NCI-H1417 (cell line): ENCODE measurements at places on chromosomes 3 and 15.
A peak's percentile ranks its signal among the peaks of the same experiment; 100 is the strongest.

GRCh38 chr3:1079662-1080061 is 13.2 kb upstream of the CNTN6 start:
- DNase-seq, result no peak

- no peak for DNase-seq
Measured at GRCh38 chr3:162171970-162172369, 675.4 kb downstream of the OTOL1 start.

DNA sequence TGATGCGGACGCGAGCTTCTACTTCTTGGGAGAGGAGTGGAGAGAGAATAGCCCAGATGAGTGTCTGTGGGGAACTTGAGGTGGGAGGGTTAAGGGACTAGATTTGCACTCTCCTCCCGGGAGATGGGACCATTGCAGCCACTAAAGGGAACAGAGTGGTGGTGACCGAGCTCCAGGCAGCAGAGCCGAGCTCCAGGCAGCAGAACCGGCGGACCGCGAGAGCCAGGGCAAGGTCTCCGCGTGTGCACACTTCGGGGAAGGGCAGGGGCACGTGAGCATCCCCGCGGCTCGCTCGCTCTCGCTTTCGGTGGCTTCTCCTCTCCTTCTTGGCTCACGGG is 1.1 kb downstream of the IGDCC3 start:
- DNase-seq, result peak; percentile 67

GRCh38 chr3:51729042-51729633 is 22.3 kb downstream of the GRM2 start:
- no peak for DNase-seq

GRCh38 chr3:175713268-175713667 is 854.1 kb downstream of the NAALADL2 start:
- no peak for DNase-seq

GRCh38 chr15:58292751-58293175 is 139.0 kb upstream of the LIPC start:
- DNase-seq, result no peak

- peak; percentile 23 for DNase-seq
Measured at GRCh38 chr15:91952216-91952615, 98.7 kb downstream of the SLCO3A1 start.

GRCh38 chr15:48393645-48394506 is 62.6 kb downstream of the DUT start:
- DNase-seq, result no peak

DNA sequence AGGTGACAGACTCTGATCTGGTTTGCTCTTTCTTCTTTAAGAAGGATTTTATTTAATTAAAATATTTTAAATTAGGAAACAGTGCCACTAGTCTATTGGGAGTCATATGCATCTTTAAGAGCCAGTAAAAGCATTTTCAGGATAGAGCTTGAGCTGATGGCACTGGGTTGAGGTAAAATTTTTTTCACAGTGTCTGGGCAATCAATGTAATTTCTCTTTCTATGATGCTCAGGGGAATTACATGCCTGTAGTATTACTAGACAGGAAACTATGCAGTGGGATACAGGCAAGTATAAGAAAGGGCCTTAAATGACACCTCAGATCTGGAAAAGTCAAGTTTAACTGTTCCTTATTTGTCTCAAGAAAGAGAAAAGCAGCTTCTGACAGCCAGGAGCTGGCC is 76.4 kb downstream of the GAP43 start:
- DNase-seq, result no peak

DNA sequence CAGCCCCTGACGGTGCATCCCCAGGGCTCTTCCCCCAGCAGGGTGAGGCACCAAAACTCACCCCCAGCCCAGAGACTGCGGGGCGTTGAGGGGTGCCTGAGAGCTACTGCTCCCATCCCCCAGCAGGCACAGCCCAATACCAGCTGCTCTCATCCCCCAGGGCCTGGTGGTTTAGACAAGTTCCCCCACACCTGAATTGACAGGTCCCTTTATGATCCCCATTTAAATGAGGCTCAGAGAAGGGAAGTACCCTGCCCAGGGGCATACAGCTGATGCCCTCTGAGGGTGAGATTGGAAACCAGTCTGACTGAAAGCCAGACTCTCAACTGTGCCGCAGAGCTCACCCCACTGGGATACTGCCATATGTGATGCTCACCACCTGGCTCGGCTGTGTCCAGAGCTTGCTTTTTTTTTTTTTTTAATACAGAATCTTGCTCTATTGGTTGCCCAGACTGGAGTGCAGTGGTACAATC is 20.1 kb downstream of the DUSP7 start:
- DNase-seq, result peak; percentile 43

DNA sequence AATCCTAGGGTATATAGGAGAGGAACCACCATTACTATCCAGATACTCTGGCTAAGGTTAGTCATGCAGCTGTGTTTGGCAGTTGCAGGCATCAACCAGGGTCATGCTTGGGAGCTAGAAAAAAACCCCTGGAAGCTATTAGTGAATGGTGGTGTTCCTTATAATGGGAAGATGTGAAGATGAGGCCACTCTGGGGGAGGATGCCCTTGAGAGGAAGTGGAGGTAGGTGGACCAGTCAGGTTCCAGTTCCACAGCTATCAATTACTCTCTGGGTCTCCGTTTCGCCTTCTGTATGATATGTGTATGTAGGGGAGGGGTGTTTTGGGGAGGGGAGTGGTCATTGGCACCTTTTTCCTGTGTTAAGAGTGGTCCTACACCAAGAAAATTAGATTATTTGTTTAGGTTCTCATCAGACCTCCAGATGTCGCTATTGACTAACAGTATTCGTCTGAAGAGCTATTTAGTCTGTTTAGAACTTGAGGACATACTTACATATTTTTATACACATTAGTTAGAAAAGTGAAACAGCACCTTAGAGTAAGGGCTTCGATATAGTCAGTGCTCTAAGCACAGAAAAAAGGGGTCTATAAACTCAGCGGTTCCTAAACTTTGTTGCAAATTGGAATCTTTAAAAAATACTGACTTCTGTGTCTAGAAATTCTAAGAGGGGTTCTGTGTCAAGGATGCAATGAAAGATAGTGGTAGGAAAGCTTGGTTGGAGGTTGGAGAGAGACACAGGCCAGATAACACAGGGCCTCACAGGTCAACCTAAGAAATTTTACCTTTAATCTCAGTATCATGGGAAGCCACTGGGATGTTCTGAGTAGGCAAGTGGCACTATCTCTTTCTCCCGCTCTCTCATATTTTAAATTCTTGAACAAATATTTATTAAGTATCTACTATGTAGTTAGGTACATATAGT is 9.1 kb upstream of the HPS3 start:
- DNase-seq, result peak; percentile 33

DNA sequence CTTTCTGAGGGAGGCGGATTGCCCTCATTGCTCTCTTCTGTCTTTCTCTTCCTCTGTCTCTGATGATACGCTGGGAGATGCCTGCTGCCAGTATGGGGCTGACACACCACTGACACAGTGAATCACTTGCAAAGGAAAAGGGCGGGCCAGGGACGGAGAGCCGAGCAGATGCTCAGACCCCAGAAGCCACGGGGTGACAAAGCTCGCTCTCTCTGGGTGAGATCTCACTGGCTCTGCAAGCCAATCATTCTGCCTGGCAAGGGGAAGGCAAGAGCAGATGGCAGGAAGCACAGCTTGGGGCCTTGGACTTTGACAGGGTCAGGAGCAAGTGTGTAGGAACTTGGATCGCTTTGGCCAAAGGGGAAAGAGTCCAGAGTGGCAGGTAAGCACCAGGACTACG is 198.7 kb downstream of the NTRK3 start:
- no peak for DNase-seq

DNA sequence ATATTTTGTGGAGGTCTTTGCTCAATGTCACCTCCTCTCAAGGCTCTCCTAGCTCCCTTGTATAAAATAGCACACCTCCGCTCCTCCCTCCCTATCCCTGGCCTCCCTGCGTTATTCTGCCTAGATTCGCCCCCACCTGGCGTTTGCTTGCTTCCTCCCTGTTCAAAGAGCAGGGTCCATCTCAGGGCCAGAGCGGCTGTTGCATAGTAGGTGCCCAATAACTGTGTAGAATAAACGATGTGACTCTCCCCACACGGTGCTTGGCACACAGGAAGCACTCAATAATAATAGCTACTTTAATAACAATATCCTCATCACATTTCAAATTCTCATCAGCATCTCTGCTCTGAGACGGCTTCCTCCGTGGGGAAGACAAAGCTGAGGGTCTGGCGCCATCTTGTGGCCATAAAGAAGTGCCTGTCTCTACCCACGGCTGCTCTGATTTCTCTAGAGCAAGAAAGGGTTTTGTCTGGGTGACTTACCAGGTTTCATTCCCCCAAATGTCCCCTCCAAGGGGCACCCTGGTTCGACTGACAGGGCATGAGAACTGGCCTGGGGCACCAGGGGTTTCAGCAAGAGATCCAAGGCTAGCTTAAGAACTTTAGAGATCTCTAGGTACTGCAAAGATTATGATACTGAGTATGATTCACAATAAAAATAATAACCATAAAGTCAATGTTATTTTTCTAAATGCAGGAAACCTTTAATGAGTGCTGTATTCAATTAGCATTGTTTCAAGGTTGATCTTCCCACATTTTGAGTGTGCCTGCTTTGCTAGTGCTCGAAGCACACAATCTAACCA is 16.1 kb downstream of the CD276 start:
- peak; percentile 76 for DNase-seq

- DNase-seq, result no peak
Measured at GRCh38 chr3:5014391-5014790, 35.2 kb downstream of the BHLHE40 start.

DNA sequence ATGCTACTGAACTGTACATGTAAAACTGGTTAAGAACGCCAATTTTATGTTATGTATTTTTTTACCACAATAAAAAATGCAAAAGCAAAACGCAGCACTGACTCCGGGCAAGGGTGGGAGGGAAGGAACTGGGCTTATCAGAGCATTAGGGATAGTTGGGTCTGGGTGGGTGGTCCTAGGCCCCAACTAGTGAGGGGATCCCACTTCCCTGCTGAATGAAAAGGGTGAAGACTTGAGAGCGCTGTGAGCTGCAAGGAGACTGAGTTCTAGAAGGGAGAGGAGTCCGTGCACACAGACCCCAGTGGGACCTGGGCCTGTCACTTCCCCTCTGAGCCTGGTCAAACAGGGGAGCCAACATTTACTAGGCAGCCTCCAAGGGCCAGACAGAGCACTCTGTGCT is 98.6 kb downstream of the TPRA1 start:
- DNase-seq, result no peak

DNA sequence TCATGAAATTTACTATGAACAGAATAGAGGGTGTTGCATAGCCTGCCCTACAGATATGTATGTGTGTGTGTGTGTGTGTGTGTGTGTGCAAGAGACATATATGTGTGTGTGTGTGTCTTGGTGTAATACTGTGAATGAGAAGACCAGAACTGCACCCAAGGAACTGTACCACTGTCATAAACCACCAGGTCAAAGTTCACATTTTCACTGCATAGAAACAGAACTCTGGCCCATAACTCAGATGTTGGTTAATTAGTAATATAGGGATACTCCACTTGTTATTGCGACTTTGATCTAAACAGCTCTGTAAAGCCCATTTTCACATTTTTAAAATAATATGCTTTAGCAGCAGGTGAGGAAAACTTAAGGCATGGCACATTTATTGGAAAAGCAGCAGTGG is 111.8 kb downstream of the IGF2BP2 start:
- DNase-seq, result no peak

DNA sequence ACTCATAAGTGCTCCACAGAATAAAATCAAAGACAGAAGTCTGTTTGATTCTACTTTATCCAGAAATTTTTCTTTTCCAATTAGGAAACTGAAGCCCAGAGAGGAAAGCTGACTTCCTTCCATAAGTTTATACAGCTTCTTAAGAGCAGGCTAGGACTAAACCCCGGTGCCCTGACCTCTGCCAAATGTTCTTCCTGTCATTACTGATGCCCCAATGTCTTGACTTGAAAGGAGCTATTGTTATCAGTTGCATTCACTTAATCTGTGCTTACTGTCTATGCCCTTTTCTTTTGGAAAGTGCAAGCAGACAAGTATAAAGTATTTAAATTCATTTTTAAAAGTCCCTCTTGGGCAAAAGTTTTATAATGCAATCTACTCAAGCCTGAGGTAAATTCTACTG is 18.1 kb downstream of the CD200 start:
- DNase-seq, result no peak

GRCh38 chr3:96488708-96489107 is 325.7 kb upstream of the EPHA6 start:
- no peak for DNase-seq

DNA sequence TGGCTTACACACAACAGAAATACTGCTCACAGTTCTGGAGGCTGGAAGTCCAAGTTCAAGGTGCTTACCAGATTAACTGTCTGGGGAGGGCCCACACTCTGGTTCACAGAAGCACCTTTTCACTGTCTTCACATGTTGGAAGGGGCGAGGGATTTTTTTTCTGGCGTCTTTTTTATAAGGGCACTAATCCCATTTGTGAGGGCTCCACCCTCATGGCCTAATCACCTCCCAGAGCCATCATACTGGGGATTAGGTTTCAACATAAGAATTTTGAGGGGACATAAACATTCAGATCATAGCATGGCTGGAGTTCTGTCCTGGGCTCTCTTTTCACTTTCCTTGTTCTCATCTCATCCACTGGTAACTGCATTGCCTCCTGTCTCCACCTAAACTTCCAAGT is 63.5 kb downstream of the IGF1R start:
- no peak for DNase-seq

DNA sequence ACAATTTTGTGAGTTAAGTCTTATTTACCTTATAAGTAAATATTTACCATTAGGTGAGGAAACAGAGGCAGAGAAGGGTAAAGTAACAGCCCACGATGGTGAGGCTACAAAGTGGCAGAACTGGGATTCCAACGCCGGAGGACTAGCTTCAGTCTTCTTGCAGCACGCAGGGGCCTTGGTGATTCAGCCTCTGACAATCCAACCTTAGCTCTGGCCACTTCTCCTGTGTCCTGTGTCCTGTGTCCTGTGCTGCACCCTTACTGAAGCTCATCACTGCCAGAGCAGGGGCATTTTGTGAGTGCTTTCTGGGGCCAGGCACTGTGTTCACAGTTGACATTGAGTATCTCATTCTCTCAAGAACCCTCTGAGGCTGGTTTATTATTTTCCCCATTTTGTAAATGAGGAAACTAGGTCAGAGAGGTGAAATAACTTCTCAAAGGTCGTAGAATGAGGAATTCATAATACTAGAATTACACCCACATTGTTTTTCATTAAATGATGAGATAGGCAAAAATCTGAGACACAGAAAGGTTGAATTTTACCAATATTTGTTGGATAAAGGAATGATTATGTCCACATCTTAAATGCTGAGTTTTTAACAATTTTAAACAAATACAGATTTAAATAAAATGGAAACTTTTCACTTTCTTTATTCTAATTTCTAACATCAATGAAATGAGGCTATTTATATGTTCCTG is 215.9 kb downstream of the BBX start:
- no peak for DNase-seq

DNA sequence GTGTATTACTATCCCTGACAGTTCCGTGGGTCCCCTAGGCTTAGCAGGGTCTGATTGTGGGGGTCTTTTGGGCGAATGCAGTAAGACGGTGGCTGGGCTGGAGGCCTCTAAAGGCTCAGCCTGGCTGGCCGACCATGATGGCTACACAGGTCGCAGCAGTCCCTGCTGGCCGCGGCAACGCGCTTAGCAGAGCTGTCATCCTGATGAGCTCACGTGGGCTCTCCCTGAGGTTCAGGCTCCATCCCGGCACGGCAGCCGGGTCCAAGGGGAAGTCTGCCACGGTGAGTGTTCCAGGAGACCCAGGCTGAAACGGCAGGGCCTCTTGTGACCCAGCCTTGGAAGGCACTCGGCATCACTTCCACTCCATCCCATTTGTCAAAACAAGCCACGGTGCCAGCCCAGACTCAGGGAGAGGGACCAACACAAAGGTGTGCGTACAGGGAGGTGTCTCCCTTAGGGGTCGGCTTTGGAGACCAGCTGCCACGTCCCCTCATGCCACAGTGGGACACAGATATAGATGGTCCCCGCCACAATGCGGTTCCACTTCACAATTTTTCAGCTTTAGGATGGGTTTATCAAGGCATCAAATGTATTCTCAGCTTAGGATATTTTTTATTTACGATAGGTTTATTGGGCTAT is 101.8 kb downstream of the XXYLT1 start:
- no peak for DNase-seq
